ENCODE measurements at places on chromosomes 12 and 14.
A peak's percentile ranks its signal among the peaks of the same experiment; 100 is the strongest.

DNA sequence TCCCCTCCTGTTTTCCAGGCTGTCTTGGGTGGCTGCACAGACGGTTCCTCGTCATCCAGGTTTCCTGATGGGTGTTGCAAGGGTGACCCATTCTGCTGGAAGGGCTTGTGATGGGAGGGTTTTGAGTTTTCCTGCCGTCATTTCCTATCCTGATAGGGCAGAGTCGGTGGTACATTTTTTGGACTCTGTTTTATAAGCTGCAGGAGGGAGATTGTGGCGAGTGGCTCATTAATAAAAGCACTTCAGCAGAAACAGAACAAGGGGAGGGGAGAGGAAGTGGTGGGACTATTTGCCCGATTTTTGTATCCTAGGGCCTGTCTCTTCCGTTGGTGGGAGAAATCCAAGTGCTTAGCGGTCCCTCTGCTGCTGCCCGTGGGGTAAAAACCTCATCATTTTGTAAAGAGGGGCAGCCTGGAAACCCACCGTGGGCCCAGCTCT, 40.0 kb downstream of the TSPAN9 start:
- no peak for DNase-seq

GRCh38 chr12:113479216-113479589, 7.5 kb upstream of the LHX5 start:
- DNase-seq: no peak

GRCh38 chr14:58961045-58961731, 227.3 kb upstream of the DAAM1 start:
- DNase-seq: no peak

- no peak for DNase-seq
Observed at GRCh38 chr14:94034886-94035285, 8.7 kb downstream of the OTUB2 start.

DNA sequence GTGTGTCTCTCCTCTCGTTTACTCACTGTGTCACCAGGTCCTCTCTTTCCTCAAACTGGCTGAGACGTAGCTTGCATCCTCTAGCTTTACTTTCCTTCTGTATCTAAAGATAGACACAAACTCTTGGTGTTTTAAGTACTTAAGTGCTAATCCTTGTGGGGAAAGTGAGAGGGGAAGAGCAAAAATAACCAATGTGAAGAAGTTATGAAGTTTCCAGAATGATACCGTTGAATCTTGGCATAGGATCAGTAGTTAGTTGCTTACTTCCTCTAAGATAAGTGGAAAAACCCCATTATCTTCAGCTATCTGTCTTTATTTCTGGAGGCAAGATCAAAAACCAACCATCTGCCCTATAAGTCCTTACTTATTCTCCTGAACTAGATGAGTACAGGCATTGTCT, 10.6 kb downstream of the FAR2 start:
- no peak for DNase-seq

GRCh38 chr12:121227294-121227693, 17.4 kb downstream of the P2RX4 start:
- DNase-seq: peak; percentile 79

DNA sequence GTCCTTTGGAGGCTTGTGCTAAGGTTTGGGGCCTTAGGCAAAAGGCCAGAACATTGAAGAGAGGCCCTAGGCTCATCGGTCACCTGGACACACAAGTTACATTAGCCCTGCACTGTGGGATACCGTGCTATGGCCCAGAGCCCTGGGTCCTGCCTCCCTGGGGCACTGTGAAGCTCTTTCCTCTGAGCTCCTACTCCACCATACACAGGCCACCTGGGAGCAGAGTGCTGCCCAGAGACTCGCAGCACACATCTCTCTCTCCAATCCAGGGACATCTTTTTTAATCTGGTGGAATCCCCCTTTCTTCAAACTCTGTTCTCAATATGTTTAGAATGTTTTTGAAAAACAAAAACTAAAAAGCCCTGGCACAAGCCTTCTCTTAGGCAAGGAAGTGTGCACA, 314.2 kb upstream of the RGS6 start:
- DNase-seq: no peak

DNA sequence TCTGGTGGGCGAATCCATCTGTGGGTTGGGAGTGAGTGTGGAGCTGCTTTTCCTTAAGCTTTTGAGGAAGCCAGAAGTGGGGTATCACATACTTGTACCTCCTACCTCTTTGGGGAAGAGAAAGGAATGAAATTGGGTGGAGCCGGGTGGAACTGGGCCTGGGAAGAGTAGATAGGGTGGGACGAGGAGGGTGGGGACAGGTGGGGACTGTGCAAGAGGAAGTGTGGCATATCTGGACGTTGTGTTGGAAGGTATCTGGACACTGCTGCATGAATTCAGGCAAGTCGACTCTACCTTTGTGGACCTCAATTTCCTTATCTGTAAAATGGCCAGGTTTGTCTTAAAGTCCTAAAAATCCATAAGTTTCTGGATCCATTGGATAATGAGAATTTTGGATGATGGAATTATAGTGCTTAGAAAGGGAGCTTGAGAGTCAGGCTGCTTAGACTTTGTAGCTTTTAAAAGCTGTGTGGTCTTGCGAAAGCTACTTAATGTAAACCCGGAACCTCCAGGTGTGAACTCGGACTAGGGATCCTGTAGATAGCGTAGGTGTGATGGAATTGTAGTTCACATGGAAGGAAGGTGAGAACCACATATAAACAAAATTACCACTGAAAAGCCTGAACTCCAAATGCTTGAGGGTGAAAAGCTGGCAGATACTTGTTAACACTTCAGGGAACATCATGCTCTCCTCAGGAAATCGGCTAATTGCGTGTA, 2.1 kb downstream of the VRTN start:
- no peak for DNase-seq

- DNase-seq: peak; percentile 88
Observed at GRCh38 chr14:36583893-36584811, 1.7 kb upstream of the NKX2-8 start.

DNA sequence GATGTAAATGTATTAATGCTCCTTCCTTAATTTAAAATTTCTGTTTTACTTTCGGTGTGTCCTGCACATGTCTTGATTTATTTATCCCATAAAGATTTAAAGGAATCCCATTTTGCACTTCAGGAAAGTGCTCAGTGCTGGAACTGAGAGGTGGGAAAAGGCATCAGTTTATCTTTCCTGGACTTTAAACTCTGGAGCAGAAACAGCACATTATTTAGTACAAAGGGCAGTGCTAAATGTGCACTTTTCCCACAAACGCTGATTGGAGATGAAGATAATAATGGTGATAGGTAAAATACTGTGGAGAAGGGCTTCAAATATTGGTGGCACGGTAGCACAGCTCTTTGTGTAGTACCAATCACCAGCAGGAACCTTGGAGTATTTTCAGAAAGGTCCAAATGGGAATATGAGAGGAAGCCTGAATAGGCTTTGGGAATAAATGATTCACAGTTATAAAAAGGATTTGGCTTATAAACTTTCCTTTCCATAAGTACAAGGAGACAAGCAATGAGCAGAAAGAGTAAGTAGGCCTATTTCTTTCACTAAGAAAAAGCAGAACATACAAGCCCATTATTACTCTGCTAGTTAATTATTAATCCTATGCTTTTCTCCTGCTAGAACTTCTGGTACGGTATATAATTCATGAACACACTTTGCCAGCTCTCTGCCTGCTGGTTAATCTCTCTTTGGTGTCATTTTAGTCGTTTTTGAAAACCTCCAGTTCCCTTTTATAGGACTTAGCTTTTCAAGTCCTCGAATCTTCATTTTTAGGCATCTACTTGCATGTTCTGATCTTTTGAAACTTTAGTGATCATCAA, 58.3 kb downstream of the SLC15A5 start:
- DNase-seq: no peak

GRCh38 chr14:20455355-20456300, 602 bp downstream of the APEX1 start:
- DNase-seq: no peak

- DNase-seq: no peak
Observed at GRCh38 chr12:62214846-62215245, 45.4 kb upstream of the USP15 start.

DNA sequence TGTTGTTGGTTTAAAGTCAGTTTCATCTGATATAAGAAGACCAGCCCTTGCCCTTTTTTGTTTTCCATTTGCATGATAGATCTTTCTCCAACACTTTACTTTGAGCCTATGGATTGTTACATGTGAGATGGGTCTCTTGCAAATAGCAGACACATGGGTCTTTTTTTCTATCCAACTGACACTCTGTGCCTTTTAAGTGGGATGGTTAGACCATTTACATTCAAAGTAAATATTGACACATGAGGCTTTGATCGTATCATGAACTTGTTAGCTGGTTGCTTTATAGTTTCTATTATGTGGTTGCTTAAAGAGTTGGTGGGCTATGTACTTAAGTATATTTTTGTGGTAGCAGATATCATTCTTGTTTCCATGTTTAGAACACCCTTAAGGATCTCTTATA, 213.4 kb upstream of the G2E3 start:
- no peak for DNase-seq

GRCh38 chr14:101824339-101824727, 62.8 kb downstream of the PPP2R5C start:
- DNase-seq: no peak

DNA sequence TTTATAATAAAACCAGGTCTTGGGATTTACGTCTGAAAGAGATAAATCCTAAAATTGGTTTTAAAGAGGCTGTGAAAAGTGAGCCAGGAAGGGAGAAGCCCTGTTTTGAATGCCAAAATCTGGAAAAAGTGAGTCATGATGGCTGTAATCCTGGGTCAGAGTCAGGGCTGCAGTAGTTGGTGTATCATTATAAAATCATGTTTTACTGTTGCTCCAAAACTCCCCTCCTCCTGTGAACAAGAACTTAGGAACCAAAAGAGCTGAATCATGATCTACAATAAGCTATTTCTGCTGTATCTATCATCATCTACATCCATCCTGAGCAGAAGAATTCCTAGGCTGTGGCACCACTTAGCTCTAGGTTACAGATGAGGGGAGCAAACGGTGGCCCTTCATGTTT, 79.3 kb downstream of the LMO3 start:
- no peak for DNase-seq

GRCh38 chr14:104879983-104880565, 15.0 kb downstream of the CEP170B start:
- no peak for DNase-seq

DNA sequence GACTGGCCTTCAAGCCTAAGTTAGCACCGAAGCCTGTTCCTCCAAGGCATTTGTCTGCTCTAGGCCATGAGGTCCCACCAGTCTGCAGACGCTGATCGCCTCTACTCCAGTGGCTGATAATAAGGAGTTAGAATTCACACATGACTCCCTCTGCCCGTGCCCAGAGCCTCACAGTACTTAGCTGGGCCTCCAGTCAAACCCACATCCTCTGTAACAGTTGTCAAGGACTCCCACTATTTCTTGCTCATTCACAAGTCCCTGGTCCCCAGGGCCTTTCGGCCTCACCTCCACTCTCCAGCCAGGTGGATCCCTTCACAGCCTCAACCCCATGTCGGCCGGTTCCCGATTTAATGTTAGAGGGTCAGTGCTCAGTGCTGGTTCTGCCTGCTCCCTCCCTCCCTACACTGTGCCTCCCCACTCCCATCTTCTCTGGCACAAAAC, 6.3 kb upstream of the KRT5 start:
- no peak for DNase-seq

GRCh38 chr14:68619790-68620574, 172.9 kb downstream of the ZFP36L1 start:
- DNase-seq: no peak

GRCh38 chr12:91846466-91847055, 299.1 kb downstream of the BTG1 start:
- DNase-seq: no peak

DNA sequence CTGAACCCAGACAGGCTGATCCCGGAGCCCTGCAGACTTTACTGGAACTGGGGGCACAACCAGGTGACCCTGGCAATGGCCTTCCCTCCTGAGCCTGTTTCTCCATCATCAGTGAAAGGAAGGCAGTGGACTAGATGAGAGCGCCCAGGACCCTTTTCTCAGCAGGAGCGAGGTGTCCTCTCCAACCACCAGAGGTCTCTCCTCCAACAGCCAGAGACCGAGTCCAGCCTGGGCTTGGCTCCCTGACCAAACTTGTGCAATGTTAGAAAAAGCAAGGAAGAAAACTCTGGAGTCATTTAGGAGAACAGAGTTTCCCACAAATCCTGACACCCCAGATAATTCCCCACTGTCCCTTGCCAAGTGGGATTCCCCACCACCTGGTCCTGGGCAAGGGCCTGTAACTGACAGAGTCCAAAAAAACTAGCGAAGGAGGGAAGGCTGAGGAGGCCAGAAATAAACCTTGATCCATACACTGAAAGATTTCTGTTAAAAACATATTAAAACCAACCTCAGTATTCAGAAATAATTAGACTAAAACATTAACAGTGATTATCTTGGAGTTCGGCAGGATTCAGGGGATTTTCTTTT, 9.0 kb downstream of the RPS6KL1 start:
- DNase-seq: peak; percentile 17

- no peak for DNase-seq
Observed at GRCh38 chr12:128932521-128932920, 79.2 kb downstream of the GLT1D1 start.

DNA sequence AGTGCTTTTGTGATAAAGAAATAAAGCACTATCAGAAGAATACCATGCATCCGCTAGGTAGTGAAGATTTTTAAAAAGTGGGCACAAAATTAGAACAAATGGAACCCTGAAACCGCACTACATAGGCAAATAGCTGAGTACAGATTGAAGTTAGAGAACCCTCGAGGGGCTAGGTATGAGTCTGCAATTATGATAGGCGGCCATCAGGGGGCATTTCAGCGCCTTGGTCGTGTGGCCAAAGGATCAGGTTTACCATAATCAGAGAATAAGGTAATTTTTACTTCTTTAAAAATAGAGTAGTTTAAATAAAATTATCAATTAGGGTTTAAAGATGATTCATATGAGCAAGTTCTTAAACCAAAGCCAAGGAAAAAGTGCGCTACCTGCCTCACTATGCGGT, 129.8 kb downstream of the TMX1 start:
- DNase-seq: no peak

DNA sequence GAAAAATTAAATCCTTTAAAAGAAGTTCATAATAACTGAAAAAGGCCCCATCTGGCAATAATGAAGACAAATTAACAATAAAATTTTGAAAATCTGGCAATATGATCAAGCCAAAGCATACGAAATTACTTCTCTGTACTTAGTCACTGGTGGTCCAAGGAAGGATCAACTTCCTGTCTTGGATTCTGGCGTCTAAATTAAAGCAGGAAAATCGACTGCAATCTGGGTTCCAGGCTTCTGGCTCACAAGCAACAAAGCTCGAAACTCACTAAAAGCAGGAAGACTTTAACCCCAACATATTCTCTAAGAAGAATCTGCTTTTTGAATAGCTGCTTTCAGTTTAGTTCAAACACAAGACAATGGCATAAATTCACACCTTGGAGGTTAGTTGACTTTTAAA, 49.7 kb downstream of the LRIG3 start:
- DNase-seq: no peak

DNA sequence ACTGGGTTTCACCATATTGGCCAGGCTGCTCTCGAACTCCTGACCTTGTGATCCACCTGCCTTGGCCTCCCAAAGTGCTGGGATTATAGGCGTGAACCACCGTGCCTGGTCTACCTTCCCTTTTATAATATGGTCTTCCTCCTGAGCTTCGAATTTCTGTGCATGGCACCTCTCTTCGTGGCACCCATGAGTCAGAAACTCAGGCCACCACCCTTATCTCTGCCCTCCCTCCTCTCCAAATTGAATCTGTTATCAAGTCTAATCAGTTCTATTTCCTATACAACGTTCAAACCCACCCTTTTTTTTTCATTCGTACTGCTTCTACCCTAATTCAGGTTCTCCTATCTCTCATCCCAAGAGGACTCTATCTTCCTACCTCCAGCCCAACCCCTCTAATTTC, 5.0 kb upstream of the TINF2 start:
- DNase-seq: no peak

GRCh38 chr12:6200256-6201212, at the start of gene CD9:
Gene CD9, plus strand, starts transcription at chr12:6200400. Its CDS starts 100 bp downstream, at chr12:6200500.
- DNase-seq: peak; percentile 37

- DNase-seq: no peak
Observed at GRCh38 chr12:109797905-109798669, 35.1 kb downstream of the TRPV4 start.

All from DMS79 treated with DMSO at 0.1 percent for 48 hours (cell line).